ENCODE measurements at places on chromosomes 4 and X.
A peak's percentile ranks its signal among the peaks of the same experiment; 100 is the strongest.

GRCh38 chrX:123140454-123140853 lies 43.6 kb upstream of the GRIA3 start:
- DNase-seq: no peak

- no peak for DNase-seq
Observed at GRCh38 chr4:89305712-89306437, 1.7 kb downstream of the GPRIN3 start.

- DNase-seq: no peak
Observed at GRCh38 chr4:14842964-14843630, 159.2 kb upstream of the CPEB2 start.

DNA sequence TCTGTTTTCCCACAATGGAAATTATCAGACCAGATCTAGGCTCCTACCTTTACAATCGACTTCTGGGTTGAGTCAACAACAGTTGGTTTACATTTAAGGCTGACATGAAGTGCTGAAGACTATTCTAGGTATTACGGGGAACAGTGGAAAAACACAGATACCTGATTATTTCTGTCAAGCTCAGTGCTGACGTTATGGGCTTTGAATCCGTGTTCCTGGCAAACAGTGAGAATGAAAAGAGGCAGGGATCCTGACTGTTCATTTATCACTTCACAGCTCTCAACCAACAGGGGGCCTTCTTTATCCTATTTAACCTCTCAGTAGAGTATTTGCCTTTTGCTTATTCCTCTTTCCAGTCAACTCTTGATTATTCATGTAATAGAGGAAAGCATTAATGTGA lies 43.1 kb downstream of the TMEM164 start:
- no peak for DNase-seq

DNA sequence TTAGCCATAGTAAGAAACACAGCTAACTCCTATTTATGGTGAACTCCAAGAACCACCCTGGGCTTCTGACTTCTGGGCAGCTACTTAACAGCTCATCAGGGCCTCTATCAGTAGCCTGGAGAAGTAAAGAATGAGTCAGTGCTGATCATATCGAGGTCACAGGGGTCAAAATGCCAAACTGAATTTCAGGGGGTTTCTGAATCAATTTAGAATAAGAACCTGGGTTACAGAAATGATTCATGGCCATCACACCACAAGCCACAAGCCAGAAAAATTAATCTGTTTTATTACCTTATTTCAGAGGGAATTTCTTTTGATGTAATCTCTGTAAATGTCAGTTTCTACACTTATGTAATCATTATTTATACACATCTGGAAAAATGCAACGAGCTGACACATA lies 64.4 kb downstream of the CHST7 start:
- DNase-seq: no peak

DNA sequence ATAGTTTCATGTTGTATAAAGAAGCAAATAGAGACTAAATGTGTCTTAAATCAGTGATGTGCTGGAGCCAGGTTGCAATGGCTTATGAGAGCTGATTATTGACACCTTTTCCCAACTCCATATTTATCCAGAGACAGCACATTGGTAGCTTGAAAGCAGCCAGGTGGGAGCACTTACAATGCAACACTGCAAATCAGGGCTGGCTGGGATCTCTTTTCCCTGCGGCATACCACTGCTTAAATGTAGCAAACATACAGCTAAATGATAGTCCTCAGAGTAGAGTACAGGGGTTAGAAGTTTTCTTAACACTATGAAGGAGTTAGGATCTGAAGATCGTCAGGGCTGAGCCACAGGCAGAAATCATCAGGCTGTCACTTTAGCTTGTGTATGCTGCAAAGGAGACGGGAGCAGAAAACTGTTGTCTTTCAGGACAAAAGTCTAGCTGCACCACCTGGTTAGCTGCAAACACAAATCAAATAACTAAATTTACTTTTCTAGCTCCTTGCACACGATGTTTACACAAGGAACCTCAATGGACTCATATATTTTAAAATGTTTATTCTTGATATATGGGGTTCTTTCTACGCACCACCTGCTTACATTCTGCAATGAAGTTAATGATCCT lies 527.3 kb downstream of the TLL1 start:
- DNase-seq: no peak

- DNase-seq: no peak
Observed at GRCh38 chr4:37953620-37954293, 6.4 kb upstream of the PTTG2 start.

GRCh38 chrX:1883772-1884171 lies 268.9 kb downstream of the ASMT start:
- no peak for DNase-seq

GRCh38 chrX:1518512-1518911 lies 18.5 kb downstream of the P2RY8 start:
- DNase-seq: no peak

GRCh38 chrX:151973851-151974335 lies 583 bp downstream of the GABRE start:
- no peak for DNase-seq

- DNase-seq: no peak
Observed at GRCh38 chrX:73446831-73447230, at the start of gene CDX4. CDX4 (plus strand) TSS chrX:73447053; CDS start chrX:73447254, 201 bp downstream.

- DNase-seq: no peak
Observed at GRCh38 chrX:107880054-107880610, 54.5 kb downstream of the MID2 start.

DNA sequence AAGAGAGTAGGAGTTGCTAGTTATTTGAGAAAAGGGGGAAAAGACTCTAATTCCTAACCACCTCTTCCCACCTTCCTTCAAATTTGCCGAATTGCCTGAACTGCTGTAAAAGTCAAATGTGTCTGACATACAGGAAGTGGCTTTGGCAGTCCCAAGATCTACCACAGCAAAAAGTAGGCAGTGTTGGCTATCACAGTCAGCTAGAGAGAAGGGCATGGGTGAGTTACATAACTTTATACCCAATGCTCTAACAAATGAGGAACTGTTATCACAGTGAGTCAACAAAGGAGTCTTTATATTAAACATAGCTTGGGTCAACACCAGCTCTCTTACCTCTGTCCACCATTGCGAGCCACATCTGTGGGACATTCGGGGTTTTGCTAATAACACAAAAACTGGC lies 2.4 kb upstream of the MBNL3 start:
- peak; percentile 32 for DNase-seq

- DNase-seq: no peak
Observed at GRCh38 chr4:73862322-73862721, 6.9 kb upstream of the CXCL1 start.

- DNase-seq: no peak
Observed at GRCh38 chr4:18630218-18631110, 608.9 kb upstream of the LCORL start.

GRCh38 chrX:50402886-50403285 lies 67.7 kb downstream of the DGKK start:
- peak; percentile 32 for DNase-seq

DNA sequence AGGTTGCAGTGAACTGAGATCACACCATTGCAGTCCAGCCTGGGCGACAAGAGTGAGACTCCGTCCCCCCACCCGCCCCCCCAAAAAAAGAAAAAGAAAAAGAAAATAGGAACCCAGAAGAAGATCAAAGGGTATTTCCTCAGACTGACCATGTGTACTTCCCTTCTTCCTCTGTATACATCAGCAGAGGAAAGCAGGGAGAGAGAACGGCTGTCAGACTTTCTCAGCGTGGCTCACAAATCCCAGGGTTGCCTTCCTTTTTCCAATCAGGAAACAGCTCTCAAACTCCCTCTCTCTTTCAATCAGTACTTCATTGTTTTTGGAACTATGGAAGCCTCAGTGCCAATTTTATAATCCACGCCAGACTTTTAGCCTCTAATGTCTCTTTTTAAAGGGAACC lies 59.1 kb downstream of the CHRNA9 start:
- no peak for DNase-seq

GRCh38 chr4:54742636-54743399 lies 85.1 kb downstream of the KIT start:
- DNase-seq: no peak

GRCh38 chr4:85498068-85498733 lies 23.3 kb downstream of the ARHGAP24 start:
- no peak for DNase-seq

DNA sequence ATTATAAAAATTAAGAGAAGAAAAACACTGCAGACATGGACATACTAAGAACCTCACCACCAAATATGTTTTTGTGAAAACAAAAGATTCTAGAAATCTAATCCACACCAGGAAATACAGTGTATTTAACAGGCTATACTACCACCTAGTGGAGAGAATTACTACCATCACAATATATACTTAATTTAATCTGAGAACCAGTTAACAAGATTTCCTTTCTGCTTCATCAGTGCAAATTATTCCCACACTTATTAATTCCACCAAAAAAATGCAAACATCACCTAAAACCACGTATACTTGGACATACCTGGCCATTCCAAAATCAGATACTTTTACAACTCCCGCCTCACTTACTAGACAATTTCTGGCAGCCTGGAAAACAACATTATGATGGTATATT lies 7.0 kb upstream of the TXK start:
- DNase-seq: peak; percentile 65

DNA sequence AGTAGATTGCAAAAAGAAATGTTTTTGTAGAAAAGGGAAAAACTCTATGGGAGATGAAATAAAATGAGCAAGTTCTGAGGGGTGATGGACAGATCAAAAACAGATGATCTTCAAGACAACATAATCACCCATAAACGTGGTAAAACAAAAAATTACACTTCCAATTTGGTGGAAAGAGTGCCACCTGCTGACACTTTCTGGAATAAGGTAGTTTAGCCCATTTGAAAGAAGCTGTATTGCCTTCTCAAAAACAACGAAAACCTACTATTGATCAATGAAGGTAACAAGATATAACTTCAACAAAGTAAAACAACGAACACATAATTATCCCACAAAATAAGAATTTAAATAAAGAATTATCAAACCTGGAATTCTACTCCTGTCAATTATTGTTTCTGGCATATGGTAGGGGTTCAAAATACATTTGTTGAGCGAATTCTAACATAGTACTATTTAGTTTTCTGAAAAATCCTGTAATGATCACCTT lies 2.5 kb downstream of the COQ2 start:
- peak; percentile 72 for DNase-seq

GRCh38 chrX:75076429-75076828 lies 79.7 kb downstream of the ABCB7 start:
- no peak for DNase-seq

DNA sequence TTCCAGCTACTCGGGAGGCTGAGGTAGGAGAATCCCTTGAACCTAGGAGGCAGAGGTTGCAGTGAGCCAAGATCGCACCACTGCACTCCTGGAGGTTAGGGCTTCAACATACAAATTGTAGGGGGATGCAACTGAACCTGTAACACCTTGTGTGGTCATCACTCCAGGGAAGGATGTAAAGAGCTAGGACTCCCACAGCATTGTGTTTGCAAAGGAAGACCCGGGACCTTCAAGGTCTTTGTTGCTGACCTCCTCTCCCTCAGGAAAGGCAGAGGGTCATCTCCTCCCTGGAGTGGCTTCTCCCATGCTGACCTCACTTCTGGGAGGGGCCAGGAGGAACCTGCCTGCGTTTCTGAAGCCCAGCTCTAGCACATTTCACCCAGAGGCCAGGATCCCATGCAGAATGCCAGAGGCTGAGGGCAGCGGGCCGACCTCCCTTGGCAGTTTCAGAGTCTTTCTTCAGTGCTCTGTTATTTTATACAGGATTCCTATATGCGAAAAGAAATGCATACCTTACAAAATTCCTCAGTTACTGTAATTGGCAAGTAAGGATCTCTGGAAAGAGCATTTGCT lies 80.2 kb downstream of the HTRA3 start:
- DNase-seq: no peak

DNA sequence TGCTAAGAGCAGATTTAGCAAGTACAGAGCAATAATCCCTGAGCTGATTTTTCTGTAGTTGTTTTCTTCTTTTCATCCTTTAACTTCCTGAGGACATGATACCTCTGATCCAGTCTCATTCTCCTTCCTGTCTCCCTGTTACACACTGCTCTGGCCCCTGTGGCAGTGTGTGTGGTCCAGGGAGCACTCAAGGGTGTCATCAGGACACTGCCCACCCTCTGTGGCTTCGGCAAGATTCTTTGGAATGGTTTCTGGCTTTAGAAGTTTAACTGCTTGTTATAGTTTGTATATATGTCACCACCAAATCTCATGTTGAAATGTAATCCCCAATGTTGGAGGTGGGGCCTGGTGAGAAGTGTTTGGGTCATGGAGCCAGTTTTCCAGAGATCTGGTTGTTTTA lies 637.3 kb downstream of the BCOR start:
- DNase-seq: no peak

DNA sequence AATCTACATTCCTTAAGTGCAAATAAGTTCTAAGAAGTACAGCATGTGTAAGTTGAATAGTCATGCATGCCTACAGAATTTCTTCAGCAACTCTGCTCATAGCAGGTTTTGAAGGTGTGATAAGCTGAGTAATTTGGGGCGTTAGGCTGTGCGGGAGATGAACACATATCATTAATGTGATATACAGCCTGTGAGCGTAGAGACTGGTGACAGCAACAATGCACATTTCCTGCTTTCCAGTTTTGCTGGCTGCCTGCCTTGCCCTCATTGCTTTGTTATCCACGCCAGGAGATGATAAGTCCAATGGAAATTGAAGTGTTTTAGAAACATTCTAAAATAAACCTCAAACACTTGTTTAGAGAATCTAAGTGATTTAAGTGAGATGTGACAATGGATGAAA lies 1709.4 kb downstream of the ARAP2 start:
- DNase-seq: no peak

DNA sequence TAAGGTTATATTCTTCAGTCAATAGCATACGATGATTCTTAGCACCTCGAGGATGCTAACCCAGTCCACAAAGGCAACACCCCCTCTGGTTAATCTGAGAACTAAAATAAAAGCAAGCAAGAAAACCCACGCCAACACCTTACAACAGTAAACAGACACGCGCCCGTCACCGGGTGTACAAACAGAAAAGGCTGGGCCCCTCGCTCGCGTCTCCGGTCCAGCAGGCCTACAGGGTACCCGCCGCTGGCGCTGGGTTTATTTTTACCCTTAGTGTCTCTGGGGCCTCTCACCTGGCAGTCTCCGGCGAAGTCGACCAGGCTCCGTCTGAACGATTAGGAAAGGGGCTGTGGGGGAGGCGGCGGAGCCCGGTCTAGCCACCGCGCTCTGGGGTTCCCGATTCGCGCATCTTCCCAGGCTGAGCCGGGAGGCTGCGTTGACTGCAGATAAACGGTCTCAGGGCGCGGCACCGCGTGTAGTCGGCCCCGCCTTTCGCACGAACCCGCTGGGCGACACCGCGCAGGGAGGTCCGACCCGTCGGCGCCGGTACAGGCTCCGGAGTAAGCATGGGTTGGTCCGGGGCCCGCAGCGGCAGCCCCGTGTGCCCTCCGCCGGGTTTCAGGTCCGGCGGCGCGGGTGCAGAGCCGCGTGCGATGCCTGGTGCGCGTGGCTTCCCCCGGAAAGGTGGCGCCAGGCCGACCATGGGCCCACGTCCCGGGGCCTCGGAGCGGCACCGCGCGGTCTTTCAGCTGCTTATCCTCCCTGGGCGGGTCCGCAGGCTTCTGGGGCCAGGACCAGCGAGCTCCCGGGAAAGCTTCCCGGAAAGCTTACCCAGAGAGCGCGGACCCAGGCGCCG lies 441 bp downstream of the SLC9B2 start:
- peak; percentile 44 for DNase-seq

All from Jurkat, Clone E6-1 (cell line).